ENCODE measurements at places on chromosomes 11 and 22.
A peak's percentile ranks its signal among the peaks of the same experiment; 100 is the strongest.

GRCh38 chr11:19196432-19196831, 5.4 kb downstream of the CSRP3 start:
- DNase-seq, result no peak

DNA sequence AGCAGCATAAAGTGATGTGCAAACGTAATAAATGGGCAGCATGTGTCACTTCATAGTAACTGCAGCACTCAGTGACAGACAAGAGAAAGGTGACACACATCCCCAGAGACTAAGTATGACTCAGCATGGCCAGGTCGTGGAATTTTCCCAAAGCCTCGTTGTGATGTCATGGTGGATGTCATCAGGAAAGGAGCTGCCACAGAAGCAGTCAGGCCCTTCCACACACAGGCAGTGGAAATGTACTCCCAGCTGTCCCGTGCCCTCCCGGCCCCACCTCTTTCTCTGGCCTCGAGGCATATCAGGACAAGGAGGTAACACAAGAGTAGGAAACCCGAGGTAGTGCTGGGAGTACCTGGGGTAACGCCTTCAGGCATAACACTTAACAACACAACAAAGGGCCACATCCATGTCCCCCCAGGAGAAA, 8.1 kb downstream of the PC start:
- no peak for DNase-seq

DNA sequence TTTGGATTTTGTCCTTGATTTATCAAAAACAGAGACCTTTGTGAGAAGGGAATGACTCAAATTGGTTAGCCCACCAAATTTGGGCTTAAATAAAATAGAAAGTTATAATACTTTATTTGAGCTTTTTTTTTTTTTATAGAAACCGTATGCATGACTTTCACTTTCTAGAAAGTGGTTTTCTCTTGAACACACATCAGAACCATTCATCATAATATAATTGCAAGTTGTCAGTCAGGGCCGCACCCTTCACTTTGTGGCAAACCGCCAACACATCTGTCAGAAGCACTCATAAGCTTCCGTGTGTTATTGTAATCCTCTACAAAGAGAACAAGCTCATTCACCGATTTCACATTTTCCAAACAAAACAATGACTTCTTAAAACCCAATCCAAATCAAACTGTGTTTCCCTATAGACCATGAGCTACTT, 76.1 kb downstream of the SOX6 start:
- DNase-seq, result no peak

DNA sequence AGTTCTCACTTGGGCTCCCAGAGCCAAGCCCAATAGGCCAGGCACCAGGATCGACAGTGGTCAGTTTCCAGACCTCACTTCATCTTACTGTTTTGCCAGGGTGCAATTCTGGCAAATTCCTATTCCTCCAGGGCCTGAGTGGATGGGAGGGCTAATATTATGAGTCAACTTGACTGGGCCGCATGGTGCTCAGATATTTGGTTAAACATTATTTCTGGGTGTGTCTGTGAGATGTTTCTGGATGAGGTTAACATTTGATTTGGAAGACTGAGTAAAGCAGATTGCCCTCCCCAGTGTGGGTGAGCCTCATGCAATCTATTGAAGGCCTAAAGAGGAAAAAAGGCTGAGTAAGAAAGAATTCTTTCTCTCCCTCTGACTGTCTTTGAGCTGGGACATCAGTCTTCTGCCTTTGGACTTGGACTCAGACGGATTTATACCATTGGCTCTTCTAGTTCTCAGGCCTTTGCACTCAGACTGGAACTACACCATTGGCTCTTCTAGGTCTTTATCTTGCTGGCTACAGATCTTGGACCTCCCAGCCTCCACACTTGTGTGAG, 132.9 kb upstream of the ZBED5 start:
- DNase-seq, result no peak

- no peak for DNase-seq
Measured at GRCh38 chr11:118663381-118663780, 16.1 kb downstream of the TREH start.

- no peak for DNase-seq
Measured at GRCh38 chr11:94111660-94112059, 17.0 kb upstream of the PANX1 start.

DNA sequence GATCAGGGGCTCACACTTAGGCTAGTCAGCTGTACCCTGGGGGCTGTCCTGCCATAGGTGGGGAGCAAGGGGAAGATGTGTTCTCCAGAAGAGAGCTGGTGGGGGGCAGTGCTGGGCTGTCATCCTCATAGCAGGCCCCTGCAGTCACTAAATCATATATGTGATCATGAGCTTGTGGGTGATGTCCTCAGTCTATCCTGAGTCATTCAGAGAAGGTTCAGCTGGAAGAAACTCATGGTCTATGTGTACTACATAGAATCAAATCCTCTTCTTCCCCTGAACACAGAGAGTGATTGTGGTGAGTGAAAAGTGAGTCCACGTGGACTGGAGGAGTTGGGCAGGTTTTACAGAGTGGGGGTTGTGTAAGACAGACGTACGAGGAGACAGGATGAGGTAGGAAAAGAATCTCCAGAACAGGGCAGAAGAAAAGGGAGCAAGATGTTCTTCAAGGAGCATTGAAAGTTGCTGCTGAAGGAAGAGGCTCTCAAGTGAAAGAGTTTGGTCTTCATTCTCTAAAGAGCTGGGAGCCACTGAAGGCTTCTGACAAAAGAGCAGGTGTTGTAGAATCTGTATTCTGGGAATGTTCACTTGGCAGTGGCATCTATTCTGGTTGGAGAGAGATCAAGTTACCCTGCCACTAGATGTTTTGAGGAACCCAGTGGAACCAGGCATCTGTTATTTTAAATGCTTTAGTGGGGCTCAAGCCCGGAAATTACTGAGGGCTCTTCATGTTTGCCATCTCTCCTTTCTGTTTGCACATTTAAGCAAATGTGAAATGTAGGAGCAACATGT, 68.9 kb downstream of the C22orf31 start:
- DNase-seq, result no peak

GRCh38 chr22:40855979-40856512, 393 bp downstream of the ST13 start:
- DNase-seq, result no peak

DNA sequence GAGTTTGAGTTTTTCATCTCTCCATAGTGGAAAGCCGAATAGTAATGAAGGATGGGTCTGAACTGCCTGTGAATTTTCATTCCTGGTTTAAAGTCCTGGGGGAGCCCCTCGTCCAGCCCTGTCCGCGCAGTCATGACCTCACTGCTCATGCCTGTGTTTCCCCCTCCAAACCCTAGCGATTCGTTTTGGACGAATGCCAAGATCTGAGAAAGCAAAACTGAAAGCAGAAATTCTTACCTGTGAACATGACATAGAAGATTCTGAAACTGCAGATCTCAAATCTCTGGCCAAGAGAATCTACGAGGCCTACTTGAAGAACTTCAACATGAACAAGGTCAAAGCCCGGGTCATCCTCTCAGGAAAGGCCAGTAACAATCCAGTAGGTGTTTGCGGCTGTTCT, 30.5 kb downstream of the CDPF1 start:
- no peak for DNase-seq

- no peak for DNase-seq
Measured at GRCh38 chr11:121180183-121180582, 79.1 kb downstream of the TECTA start.

GRCh38 chr11:100676901-100677300, 10.2 kb upstream of the ARHGAP42 start:
- DNase-seq, result no peak

- no peak for DNase-seq
Measured at GRCh38 chr22:42883121-42883520, 26.0 kb upstream of the ARFGAP3 start.

GRCh38 chr22:19548964-19549363, 24.8 kb upstream of the CLDN5 start:
- no peak for DNase-seq

GRCh38 chr22:44369916-44370801, 57.4 kb upstream of the SHISAL1 start:
- no peak for DNase-seq

DNA sequence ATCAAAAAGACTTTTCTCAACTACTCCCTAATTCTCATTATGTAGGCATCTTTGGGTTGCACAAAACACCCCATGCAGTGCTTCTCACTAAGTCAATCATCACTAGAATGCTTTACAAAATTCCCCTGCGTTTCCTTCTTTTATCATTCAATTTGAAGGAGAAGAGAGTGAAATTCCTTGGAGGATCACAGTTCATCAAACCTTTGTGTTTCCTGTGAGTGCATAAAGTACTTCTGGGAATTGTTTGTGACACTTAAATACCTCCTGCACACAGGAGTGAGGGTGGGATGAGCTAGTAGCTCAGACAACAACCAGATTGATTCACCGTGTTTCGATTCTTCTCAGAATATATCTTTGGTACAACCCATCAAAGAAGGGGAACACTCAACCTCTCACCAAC, 3.7 kb upstream of the OR5AR1 start:
- no peak for DNase-seq

DNA sequence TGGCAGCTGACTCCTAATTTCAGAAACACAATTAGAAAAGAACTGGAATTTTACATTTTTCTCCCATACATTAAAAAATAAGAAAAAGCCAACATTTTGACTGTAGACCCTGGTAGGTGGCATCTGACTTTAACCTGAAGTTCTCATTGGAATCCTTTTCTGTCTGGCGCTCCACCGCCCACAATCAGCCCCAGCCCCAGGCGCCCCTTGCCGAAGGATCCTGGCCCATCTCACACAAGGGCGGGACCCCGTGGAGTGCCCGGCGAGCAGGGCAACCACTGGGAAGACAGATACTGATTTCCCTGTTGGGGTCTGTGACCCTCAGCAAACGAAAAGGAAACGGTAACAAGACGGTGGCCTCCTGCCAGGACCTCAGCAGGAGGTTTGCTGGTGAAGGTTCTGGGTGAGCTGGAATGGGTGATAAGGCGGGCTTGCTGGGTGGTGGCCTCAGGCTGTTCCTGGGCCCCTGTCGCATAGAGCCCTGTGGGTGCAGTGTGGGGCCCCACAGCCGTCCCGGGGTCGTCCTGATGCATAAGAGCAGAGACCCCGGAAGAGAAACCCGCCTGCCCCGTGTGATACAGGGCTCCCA, 15.7 kb downstream of the TSPO start:
- no peak for DNase-seq

DNA sequence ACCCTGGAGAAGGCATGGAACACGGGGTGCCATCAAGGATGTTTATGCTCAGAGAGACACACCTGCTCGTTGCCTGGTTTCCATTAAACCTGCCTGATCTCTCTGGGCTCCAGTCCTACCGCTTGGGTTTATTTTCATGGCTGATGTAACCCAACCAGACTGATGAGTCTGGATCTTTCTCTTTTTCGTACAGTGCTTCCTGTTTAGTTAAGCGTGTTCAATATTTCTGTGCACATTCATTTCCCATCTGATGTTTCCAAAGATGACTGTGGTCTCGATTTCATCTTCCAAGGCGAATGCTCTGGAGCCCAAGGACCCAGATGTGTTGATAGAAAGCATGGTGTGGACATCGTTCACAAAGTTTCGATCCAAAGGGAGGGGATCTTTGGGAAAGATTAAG, 84.3 kb downstream of the SNX19 start:
- no peak for DNase-seq

GRCh38 chr11:64004590-64004984, 18.3 kb downstream of the OTUB1 start:
- DNase-seq, result no peak

GRCh38 chr11:131924457-131925201, 554.2 kb downstream of the NTM start:
- DNase-seq, result no peak

DNA sequence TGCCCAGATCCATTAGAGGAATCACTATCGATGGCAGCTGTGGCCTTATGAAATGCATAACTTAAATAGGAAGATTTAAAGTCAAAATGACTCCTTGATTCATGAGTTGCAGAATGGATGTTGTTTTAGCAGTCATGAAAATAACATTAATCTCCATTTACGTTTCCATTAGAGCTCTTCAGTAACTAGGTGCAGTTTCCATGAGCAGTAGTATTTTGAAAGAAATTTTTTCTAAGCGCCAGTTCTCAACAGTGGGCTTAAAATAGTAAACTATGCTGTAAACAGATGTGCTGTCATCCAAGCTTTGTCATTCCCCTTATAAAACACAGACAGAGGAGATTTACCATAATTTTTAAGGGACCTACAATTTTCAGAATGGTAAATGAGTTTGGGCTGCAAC, 1414.1 kb downstream of the LRRC4C start:
- DNase-seq, result no peak

DNA sequence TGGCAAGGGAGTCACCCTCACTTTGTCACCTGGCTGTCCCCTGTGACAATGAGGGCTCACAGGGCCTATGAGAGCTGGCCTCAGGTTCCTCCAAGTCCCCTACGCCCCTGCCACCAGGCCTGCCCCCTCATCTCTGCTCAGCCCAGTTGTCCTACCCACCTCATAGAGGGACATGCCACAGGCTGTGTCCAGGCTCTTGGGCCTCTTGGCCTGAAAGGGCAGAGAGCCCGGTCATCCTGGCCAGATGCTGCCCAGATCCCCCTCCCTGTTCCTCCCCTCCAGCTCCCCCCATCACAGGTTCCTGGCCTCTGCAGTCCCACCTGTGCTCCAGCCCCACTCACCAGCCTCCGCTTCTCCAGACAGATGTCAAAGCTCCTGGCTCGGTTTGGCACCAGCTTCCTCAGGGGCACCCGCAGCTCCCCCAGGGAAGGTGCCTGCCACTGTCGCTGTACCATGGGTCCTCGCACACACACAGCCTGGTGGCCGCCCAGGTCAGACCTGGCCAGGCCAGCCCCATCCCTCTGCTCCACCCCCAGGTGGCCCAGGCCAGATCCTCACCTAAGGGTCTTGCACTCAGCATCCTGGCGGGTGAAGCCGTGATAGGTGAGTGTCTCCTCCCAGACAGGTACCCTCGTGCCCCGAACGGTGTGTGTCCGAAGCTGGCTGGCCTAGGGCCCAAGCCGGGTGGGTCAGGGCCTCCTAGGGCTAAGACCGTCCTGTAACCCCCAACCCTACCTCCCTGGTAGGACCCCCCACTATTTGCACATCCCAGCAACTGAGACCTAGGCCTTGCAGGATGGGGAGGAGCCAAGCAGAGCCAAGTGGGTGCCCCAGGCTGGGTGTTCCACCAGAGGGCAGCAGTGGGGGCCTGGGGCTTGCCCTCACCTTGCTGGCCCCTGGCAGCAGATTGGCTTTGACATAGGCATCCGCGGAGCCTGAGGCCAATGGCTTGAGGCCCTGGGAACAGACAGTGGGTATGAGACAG, 8.3 kb downstream of the NDUFV1 start:
- DNase-seq, result peak; percentile 22

GRCh38 chr22:19492504-19493174, 12.9 kb downstream of the CDC45 start:
- no peak for DNase-seq

Data from activated CD4-positive, CD25-positive, alpha-beta regulatory T cell (primary cell).